ENCODE measurements at places on chromosomes 4 and X.

DNA sequence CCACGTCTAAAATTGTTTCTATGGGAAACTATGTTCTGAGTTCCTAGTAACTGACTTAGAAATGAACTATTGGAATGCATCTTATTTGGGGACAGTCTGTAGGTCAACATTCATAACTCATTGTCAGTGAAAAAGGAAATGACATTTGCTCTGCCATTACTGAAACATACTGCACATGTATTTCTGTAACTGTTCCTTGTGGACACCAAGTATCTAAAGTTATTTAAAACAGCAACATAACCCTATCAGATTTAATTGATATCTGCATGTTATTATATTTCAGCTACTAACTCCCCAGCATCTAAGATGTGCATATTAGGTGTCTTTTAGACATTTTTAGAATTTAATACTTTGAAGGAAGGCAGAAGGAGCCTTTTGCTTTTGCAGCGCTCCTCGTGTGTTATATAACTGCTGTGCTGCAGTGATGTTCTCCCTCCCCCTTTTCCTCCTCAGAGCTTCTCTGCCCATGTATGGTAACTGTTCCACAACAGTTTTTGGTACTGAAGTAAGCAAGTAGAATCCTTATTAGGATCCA lies 37.2 kb upstream of the TMEM131L start:
- DNase-seq, result no peak

DNA sequence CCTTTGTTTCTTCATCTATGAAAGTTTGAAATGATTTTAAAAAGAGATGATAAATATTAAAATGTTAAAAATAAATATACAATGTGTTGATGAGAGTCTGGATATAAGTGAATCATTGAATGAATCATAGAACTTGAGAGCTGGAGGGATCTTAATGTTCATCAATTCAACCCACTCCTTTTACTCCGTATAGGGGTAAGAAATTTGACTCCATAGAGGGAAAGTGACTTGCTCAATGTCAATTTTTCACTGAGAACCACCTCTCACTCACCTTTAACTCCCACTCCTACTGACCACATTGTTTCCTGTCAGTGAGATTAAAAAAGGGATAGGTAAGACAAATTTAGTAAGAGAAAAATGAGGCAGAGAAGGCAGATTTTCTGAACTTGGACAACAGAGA lies 557.2 kb upstream of the GRIA3 start:
- no peak for DNase-seq

DNA sequence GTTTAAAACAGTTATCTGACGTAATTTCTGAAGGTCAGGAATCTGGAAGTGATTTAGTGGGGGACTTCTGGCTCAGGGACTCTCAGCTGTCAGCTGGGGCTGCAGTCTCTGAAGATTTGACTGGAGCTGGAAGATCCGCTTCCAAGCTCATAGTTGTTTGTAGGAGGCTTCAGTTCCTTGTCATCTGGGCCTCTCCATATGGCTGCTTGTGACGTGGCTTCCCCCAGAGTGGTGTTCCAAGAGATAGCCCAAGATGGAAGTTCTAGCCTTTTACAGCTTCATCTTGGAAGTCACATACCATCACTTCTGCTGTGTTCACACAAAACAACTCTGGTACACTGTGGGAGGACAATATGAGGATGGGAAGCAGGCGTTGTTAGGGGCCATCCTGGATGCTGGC lies 2.1 kb downstream of the MPC1L start:
- DNase-seq, result no peak

GRCh38 chrX:121569609-121570008 lies 522.2 kb downstream of the GLUD2 start:
- no peak for DNase-seq

DNA sequence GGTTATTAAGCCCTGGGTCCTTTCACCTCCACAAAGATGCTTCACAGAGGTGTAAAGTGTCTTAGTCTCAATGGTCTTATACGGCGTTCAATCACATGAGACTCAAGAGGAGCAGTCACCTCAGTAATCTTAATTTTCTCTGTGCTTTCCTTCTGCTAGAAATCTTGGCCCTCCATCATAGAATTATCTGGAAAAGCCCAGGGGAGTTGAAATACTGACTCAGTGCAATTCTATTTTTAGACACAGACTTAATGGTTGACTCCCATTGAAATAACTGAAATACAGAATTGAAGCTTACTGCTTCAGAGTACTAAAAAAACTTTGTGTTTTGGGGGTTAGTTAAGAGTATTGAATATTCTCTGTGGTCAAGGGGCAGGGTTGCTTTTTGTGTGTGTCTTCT lies 94.5 kb upstream of the IL15 start:
- no peak for DNase-seq

GRCh38 chrX:121570072-121570841 lies 522.8 kb downstream of the GLUD2 start:
- no peak for DNase-seq

DNA sequence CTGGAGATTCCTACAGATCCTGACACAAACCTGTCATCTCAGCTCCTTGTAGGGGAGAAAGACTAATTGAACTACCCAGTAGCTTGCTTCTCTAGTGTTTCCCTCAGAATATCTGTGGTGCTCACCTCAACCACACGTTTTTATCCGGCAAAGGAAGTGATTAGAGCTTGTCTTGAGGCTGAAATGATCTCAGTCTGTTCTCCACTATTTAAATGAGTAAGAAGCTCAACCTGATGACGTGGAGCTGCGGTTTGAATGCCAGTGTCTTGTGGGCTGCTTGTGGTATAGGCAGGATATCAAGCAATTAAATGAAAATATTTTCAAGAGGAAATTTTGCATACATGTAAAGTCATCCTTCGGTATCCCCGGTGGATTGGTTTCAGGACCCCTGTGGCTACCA lies 270.2 kb downstream of the TLL1 start:
- DNase-seq, result no peak

GRCh38 chr4:35038845-35039244 lies 1205.5 kb downstream of the ARAP2 start:
- DNase-seq, result no peak

- DNase-seq, result no peak
Measured at GRCh38 chrX:49183701-49184281, 2.4 kb downstream of the PRICKLE3 start.

GRCh38 chr4:87180767-87181166 lies 39.7 kb downstream of the KLHL8 start:
- no peak for DNase-seq

- no peak for DNase-seq
Measured at GRCh38 chr4:87132035-87132434, 88.4 kb downstream of the KLHL8 start.

DNA sequence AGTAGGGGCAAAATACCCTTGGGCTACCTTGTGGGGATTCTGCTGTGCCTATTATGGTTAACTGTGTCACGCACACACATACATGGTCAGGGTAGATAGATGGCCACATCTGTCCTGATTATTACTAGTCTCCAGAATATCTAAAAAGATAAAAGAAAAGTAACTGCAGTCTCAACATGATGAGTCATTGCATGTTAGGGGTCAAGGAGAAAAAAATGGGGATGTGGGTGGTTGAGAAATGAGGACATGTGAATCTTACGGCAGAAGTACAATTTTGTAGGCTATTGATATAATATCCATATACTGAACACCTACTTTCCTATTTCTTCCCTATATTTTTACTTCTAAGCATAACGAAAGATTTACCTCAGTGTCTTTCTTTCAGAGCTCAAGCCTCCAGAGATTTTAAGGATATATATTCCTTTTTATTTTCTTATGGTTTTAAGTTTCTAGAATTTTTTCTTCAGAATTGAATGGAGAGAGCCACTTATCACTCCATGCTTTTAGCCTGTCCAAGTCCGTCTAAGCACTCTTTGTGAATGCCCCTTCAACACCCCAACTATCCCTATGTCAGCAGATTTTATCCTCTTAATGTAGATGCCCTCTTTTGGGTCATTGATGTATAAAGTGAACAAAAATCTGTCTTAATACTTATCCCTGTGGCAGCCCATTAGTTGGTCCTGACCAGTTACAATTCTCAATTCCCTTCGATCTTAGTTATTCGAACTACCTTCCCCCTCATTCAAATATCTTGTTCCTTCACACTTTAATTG lies 642.2 kb downstream of the IQCM start:
- DNase-seq, result no peak

DNA sequence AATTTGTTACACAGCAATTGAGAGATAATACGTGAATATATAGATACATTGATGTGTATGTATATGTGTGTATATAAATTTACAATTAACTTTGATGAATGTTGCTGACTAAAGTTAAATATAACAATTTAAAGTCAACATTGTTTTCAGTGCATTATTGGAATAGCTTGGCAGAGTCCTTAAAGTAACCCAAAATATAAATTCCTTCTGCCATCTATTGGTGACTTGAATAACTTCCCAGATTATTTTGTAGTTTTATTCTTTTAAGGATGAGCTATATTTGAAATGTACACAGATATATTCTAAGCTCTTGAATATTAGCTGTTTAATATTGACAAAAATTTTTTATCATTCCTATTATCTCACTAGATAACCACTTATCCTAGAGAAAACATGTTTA lies 298.2 kb upstream of the FSTL5 start:
- DNase-seq, result no peak

GRCh38 chr4:56652196-56652595 lies 28.9 kb downstream of the HOPX start:
- no peak for DNase-seq

DNA sequence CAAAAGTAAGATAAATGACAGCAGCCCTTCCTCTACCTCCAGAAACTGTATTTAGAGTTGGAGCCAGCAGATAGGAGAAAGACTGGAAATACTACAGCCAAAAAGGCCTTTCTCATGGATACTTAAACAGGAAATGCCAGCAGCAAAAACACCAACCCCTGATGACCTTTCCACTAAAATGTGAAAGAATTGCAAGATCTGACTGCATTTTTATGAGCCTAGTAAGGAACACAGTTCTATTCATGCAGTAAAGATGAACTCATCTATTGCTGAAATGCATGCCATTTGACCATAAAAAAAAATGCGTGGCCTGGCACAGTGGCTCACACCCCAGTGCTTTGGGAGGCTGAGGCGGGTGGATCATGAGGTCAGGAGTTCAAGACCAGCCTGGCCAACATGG lies 19.9 kb downstream of the ABCG2 start:
- peak; percentile 3 for DNase-seq

GRCh38 chr4:179196511-179196910 lies 1754.3 kb upstream of the AGA start:
- DNase-seq, result no peak

- no peak for DNase-seq
Measured at GRCh38 chrX:13250826-13251580, 68.8 kb downstream of the ATXN3L start.

DNA sequence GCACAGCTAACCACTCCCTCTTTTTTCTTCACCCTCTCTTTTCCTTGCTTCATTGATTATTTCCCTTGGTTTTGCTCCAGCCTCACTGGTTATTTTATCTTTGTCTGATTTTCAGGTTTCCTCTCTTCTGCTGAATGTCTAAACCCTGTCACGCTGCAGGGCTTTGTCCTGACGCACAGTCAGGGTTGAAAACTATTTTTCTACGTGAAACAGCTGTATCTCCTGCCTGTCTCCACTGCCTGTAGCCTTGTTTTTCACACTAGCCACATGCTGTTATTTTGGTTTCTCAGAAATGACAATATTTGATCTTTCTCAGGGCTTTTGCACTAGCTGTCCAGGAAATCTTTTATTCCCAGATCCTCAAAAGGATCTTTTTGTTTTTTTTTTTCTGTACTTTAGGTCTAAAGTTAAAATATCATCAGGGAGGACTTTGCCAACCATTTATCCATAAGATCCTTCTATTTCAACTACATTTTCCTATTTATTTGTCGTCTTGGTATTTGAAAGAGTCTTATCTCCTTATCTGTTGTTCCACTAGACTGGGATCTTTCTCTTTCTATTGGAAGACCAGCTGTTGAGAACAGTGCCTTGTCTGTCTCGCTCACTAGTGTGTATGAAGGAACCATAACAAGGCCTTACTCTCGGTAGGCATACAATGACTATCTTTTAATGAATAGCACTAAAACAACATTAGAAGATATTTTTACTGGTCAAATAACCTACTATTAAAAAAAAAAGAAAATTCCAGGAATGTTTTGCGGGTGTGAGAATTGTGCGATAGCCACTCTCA lies 164.3 kb downstream of the PDHA2 start:
- no peak for DNase-seq

DNA sequence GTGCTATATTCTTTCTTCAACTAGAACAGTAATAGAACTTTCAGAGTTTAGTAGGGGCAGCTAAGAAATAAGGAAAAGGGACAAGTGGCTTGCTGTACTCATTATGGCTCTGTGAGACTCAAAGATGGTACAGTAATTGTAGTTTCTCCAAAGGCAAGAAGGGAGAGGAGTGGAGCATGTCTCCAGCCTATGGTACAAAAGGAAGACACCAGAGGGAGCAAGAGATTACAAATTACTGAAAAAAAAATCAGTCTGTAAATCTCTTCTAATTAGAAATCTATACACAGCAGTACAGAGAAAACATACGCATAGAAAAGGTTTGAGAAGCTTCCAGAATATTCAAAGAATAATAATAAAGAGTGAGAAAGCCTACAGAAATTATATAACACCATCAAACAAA lies 61.4 kb downstream of the KLHL4 start:
- DNase-seq, result no peak

- no peak for DNase-seq
Measured at GRCh38 chrX:78979789-78980464, 34.7 kb downstream of the P2RY10 start.

GRCh38 chrX:140764401-140764919 lies 54.9 kb downstream of the LINC00632 start:
- peak; percentile 4 for DNase-seq

GRCh38 chr4:77564231-77564630 lies 41.4 kb upstream of the CXCL13 start:
- DNase-seq, result no peak

DNA sequence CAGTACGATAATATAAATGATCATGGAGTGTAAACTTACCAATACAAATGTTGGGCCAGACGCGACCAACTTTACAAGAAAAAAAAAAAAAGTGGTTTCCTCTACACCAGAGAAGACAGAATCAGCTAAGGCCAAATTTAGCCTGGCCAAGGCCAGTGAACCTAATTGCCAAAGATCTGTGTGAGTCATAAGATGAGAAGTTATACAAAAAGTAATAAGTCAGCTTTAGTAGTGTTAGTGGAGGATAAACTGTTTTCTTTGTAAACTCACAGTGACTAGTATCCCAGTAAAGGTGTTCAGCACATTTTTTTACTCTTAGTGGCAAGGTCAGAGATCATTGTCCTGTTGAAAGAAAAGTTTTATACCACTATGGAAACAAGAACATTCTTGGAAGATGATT lies 531.4 kb upstream of the TECRL start:
- DNase-seq, result no peak

Measured in GOT3 (cell line).